ENCODE measurements at places on chromosomes 3 and 15. TPM values are rescaled to one million over a fixed set of nuclear protein-coding genes. Genes with fewer than 3 reads are reported as not detected.

The BNC1 gene
- total RNA-seq = 1.2 TPM

- no peak for DNase-seq
Observed at GRCh38 chr3:58034738-58035523, 26.7 kb downstream of the FLNB start.

GRCh38 chr3:130823241-130823884 lies 70.5 kb upstream of the ATP2C1 start:
- no peak for DNase-seq

DNA sequence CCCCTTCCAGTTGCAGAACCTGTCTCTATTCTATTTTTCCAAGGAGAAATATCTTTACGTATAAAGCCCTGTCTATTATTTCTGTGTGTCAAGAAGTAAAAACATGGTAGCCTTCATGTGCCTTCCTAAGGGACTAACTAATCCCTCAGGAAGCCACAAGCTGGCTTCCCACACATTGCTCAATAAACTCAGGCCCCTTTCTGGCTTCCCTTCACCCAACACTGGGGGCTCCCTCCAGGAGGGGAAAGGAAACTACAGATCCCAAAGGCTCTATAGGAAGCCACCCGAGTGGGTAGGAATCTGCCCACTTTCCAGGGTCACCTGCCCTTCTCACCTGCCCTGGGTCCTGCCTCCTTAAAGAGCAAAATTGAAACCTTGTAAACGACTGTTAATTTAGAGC lies 4.6 kb downstream of the TLE3 start:
- no peak for DNase-seq

The LTK gene
- 1.5 TPM for total RNA-seq

The ITGA11 gene
- total RNA-seq = 23.5 TPM

- DNase-seq = no peak
Observed at GRCh38 chr3:157104928-157105652, 54.9 kb downstream of the CCNL1 start.

DNA sequence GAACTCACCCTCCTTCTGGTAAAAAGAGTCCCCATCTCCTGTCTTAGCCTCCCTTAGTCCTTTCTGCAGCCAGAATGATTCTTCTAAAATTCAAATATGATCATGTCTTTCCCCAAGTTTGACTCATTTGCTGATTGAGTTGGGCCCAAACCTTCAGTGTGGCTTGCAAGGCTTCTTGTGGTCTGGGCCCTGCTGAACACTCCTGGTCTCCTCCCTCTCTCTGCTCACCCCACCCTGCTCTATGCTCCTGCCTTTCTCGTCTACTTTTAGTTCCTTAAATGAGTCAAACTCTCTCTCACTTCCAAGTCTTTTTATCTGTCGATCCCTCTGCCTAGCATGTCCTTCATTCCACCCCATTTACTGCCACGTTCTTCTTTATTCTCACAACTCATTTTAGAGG lies 72.6 kb downstream of the CCR1 start:
- no peak for DNase-seq
